GM04504 (cell line): ENCODE measurements at places on chromosomes 12 and 14.

DNA sequence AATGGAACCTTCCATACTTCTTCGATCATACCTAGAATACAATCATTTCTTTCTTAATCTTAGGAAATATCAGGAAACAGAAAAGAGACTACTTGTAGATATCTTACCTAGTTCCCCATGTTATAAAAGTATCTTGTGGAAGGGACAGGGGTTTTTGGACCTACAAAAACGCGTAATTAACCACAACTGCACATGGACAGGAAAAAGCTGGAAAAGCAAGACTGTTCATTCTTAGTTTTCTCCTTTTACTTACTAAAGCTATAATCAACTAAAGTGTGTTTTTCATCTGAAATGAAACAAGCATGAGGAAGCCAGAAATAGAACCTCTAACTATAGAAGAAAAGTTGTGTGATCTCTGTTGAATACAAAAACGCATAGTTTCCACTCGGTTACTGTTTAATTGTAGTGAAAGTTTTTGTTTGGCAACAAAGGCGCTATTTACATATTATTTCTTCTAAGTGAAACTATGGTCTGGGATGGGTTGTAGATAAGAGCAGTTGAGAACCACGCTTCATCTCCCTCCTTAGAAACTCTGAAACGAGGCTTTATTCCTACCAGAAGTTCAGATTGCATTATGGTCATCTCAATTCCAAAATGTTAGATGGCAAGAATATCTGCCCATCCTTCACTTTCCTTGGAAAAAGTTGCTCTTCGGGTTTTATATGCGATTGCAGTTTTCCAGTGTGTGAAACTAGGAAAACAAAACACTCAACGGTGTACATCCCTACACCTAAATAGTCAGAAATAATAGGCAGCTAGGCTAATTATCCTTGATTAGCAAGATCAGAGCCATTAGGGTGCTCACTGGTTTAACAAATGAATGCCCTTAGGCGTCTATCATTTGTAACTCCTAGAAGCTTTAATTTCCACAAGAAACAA, 1.1 kb downstream of the BCAT1 start:
- DNase-seq: no peak

DNA sequence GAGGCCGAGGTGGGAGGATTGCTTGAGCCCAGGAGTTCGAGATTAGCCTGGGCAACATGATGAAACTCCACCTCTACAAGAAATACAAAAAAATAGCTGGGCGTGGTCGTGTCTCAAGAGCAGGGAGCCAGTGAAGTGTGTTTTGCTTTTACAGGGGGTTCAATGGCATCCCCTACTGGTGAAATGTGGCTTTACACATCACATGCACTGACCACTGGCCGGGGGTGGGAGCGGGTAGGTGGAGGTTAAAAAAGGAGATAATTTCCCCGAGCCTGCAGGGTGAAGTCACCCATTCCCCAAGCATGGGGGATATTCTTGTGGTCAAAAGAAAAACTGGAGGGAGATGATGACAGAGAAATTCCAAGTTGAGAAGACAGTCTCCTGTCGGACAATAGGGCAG, 63.6 kb upstream of the PWP1 start:
- no peak for DNase-seq

GRCh38 chr14:98965076-98965475, 306.9 kb downstream of the BCL11B start:
- DNase-seq: no peak

DNA sequence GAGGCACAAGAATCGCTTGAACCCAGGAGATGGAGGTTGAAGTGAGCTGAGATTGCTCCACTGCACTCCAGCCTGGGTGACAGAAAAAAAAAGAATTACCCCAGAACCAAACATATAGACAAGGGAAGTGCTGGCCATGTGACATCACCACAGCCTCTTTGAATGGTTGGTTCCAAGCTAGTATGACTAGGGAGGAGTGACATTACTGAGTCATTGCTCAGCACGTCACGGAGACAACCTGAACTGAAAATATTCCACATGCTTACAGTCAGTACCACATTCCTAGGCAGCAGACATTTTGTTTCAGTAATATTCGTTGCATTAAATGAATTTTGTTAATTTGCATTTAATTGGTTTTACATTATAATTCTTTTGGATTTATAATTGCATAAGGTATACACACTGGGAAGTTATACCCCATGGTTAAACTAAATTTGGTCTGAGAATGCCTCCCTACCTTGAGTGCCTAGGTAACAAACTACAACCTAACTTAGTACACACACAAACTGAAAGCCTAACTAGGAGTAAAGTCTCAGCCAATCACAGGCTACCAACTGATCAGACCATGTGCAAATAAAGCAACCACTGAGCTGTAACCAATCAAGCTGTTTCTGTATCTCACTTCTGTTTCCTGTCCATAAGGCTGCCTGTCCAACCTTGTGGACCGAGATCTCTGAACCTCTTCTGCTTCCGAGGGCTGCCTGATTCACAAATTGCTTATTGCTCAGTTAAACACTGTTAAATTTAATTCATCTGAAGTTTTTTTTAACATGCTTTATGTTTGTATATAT, 164.4 kb downstream of the CAND1 start:
- no peak for DNase-seq

DNA sequence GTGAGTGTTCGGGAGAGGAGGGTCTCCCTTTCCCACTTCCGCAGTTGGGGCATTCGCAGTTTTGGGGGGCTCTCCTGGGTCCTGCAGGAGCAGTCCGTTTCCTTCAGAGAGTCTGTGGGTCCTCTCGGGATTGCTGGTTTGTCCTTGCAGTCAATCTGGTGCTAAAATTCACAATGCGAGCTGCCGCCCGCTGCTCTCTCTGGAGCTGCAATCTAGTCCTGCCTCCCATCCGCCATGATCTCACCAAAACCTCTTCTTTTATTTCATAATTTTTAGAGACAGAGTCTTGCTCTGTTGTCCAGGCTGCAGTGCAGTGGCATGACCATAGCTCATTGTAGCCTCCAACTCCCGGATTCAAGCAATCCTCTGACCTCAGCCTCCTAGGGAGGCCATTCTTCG, 22.5 kb downstream of the RNFT2 start:
- no peak for DNase-seq

DNA sequence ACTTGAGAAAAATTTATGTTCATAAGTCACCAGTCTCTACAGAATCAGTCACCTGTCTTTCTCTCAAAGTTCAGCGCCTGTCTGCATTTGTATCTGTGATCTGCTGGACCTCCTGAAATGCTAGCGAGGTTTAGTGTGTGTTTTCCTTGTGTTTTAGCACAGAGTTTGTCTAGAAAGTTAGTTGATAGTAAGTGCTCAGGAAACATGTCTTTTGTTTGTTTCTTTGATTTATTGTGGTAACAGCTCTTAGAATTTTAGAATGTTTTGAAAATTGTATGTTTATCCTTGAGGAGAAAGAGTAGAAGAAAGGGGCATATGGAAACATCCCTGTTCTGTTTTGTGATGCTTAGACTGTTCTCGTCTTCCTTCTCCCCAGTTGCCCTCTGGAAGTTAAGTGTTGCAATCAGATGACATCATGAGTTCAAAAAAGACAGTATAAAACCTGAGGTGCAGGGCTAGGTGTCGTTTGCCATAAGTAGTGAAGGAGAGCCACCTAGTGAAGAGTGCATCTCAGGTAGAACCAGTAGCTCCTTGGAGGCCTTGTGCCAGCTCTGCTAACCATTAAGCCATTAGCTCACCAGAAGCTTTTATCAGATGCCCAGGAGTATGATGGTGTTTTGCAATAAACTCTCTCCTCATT, 44.8 kb downstream of the FBXW8 start:
- DNase-seq: no peak

DNA sequence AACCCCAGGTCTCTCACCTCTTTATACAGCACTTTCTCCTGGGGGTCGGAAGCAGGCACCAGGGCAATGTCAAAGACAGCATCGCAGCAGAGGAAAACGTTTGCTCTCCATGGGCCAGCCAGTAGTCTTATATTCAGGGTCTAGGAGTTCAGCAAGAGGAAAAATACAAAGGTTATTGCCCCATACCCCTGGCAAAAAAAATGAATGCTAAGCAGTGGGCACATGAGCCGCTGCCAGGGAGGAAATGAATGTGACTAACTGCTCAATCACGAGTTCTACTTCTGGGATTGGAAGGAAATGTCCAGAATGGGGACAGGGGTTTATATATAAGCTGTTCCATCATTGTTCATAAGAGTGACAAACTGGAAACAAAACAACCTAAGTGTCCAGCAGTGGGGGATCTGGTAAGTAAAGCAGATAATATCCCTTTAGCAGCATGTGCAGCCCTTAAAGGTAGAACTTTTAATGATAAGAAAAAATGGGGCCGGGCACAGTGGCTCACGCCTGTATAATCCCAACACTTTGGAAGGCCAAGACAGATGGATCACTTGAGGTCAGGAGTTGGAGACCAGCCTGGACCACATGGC, 53.8 kb downstream of the PHETA1 start:
- DNase-seq: no peak

GRCh38 chr12:12470751-12471306, 91.8 kb downstream of the DUSP16 start:
- DNase-seq: no peak

DNA sequence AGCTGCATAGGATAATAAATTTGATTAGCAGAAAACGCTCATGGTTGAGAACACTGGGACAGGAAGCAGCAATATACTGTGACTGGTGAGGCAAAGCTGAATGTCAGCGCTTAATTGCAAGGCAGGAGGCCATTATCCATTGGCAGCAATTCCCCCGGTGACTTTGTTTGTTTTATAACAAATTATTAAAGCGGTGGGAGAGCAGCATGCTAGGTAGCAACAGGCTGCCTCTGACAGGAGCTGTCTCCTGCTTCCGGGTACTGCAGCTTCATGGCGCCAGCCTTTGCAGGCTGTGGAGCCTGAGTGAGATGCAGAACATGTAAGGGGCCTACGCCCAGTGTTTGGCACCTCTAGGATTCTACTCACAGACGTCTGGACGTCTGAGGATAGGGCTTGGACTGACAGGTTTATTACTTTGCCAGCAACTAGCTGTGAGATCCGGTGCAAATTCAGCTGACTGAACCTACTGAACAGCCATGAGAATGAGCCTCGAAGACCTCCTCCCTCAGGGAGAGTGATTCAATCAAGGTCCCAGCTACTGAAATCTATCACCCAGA, 82.1 kb upstream of the SSTR1 start:
- no peak for DNase-seq

DNA sequence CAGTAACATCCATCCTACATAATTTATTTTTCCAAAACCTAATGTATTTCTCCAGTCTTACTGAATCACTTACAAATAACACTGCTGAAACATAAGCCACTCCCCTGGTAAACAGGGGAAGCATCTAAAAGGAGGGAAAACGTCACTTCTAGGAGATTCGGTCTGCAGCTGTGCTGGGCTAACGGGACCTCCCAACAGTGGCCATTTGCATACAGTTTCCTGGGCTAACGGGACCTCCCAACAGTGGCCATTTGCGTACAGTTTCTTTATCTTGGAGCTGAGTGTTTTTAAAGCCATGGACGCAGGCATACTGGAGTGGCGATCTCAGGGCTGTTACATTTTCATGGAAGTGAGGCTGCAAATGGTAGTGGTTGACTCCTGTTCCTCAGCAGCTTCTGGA, 242.9 kb downstream of the TMEM132D start:
- no peak for DNase-seq

DNA sequence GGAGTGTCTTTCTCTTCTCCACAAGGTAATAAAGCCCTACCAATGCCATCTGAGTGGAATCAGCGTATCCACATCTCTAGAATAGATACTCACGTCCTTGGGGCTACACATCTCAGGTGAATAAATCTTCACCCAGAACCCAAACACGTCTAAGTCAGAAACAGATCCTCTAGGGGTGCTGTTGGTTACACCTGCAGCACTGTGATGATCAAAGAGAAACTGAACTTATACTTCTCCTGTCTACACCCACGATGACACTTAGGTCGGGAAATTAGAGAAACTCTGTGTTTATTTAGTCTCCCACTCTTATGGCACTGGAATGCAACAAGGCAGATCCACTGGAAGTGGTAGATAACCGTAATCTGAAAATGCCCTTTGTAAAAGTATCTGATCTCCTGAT, 46.2 kb downstream of the WIF1 start:
- DNase-seq: no peak

DNA sequence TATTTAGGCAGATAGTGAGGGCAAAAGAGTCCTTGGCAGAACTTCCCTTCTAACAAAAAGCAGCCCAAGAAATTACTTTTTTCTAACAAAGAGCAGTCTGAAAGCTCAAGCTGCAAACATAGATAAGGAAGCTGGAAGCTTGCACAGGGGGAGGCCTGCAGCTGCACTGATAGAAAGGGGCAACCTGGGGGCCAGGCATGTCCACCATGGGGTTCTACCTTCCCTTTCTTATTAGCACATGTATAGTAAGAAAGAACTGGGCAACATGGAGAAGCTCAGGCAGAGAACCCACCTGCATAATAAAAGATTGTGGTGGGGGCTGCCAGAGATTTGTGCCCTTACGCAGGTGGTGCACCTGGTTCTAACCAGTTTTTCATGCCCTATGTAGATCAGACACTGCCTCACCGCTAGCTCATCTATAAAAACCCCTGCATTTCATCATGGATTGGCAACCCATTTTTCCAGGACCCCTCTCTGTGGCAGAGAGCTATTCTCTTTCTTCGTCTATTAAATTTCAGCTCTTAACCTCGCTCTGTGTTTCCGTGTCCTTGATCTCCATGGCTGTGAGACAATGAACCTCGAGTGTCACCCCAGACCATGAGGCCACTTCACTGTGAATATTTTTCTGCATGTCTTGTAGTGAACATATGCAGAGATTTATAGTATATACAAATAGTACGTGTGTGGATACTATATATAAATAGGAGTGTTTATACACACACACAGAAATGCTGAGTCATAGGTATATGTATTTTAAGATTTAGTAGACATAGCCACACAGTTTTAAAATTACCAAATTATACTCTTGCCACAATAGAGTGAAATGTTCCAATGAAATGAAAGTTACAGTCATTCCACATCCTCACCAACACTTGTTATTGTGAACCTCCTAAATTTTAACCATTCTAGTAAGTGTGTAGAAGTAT, 53.0 kb downstream of the PEX5 start:
- no peak for DNase-seq

- no peak for DNase-seq
Observed at GRCh38 chr14:54291491-54292191, 105.2 kb upstream of the CDKN3 start.

DNA sequence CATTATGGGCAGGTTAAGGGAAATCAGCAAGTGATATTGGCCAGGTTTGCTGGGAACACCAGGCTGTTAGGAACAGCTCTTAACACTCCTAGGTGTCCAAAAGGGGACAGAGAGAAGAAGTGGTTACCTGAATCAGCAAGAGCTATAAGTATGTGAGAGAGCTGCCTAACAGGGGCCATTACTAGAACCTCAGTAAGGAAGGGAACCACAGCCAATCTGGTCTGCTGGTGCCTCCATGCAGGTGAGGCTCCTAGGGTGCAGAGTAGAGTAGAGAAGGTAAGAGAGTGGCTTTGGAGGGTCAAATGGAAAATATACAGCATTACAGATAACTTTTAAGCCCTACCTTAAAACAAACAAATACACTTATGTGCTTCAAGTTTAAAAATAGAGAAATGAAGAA, 36.6 kb upstream of the CCT2 start:
- DNase-seq: no peak

GRCh38 chr12:130977743-130978095, 24.0 kb downstream of the ADGRD1 start:
- no peak for DNase-seq

- DNase-seq: no peak
Observed at GRCh38 chr14:89443042-89443629, 26.1 kb upstream of the FOXN3 start.
